Epithelial cell of proximal tubule (primary cell): ENCODE measurements at places on chromosomes 11 and 22.

DNA sequence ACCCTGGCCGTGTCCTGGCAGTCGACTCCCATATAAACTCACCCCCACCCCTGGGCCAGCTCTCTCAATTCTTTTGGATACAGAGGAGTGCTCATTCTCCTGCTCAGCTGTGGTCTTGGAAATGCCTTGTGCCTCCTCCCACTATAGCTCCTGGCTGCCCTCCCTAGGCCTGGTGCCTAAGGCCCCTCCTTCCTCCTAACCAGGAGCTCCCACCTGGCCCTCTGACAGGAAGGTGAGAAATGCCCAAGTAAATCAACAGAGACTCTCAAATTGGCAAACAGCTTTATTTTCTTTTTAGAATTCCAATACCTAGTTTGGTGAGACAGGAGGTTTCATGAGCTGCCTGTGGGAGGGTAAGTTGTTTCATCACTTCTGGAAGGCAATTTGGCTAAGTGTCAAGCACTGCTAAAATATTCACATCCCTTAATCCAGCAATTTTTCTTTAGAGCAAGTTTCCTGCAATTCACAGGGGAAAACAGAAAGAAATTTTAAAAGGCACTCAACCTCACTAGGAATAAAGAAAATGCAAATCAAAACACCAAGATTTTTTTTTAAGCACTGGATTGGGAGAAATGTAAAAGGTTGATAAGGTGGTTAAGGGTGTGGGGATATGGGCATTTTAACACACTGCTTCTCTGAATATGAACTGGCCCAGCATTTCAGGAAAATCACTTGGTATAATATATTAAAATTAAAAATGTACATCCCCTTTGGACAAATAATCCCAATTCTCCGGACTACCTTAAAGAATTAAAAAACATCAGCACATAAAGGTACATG, 209.7 kb upstream of the ARHGAP20 start:
- DNase-seq, result no peak

DNA sequence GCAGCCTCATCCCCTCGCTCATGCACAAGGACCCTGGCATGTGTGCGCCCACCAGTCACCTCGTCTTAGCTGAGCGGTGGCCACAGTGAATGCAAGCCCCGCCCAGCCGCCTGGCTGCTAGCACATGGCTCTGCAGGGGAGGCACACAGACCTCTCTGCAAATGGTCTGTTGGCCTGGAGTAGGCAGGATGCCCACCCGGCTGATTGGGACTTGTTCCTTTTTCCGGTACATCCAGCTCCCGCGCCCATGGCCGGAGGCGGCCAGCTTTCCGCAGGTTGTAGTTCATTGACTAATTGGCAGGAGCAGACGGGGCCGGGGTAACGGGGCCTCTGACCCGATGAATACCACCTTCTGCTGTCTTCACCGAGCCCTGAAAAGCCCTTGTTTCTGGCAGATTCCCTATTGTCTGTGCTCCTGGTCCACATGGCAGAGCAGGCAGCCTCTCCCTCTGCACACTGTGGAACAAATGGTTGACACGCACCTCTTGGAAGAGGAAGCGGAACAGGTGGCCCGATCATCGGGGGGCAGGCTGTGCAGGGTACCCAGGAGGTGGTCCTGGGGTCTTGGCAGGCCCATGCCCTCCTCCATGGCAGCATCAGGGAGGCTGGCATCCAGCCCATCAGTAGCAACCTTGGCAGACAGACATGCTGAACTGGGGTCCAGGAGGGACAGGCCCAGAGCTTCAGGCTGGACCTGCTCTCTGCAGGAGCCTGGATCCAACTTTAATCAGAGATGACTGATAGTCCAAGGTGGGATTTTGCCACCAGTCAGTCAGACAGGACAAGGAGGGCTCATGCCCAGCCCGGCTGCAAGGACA, 1512.0 kb downstream of the BRD1 start:
- DNase-seq, result no peak

DNA sequence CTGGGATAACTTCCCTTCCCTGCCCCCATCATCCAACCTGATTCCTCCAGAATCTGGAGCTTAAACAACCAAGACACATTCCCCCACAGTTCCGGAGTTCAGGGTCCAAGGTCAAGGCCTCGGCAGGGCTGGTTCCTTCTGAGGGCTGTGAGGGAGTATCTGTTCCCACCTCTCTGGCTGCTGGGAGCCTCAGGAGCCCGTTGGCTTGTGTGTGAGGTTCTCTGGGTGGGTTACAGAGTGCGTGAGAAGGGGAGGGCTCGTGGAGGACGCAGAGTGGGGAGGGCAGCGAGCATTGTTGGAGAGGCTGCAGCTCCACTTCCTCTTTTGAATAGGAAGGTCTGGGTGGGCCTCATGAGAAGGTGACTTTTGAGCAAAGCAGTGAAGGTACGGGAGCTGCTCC, 8.5 kb downstream of the SERHL2 start:
- no peak for DNase-seq

DNA sequence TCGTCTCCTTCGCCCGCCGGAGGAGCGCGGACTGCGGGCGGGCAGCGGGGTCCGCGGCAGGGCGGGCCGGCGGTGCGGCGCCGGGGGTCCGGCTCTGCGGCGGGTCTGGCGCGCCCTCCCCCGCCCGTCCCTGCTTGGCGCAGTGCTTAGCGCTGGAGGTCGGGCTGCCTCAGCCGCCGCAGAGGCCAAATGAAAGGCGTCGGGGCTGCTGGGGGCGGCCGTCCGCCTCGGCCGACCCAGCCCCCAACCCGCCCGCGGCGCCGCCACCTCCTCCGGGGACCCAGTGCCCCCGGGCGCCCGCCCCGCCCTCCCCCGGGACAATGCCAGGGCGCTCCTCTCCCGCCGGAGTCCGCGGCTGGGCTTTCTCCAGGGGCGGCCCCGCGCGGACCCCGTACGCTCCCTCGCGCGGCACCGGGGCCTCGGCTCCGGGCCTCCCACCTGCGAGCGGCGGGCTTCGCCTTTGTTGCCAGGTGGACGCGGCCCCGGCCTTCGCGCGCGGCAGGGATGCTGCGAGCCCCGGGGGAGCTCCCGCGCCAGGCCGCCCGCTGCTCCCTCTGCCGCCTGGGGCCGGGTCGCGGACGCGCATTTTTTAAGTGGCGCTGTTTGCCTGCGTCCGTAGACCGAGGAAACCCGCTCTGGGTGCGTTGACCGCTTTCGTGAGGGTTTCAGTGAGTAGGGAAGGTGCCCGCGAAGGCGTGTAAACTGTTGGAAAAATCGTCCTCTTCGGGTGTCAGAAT, 583 bp downstream of the APLP2 start:
- no peak for DNase-seq

DNA sequence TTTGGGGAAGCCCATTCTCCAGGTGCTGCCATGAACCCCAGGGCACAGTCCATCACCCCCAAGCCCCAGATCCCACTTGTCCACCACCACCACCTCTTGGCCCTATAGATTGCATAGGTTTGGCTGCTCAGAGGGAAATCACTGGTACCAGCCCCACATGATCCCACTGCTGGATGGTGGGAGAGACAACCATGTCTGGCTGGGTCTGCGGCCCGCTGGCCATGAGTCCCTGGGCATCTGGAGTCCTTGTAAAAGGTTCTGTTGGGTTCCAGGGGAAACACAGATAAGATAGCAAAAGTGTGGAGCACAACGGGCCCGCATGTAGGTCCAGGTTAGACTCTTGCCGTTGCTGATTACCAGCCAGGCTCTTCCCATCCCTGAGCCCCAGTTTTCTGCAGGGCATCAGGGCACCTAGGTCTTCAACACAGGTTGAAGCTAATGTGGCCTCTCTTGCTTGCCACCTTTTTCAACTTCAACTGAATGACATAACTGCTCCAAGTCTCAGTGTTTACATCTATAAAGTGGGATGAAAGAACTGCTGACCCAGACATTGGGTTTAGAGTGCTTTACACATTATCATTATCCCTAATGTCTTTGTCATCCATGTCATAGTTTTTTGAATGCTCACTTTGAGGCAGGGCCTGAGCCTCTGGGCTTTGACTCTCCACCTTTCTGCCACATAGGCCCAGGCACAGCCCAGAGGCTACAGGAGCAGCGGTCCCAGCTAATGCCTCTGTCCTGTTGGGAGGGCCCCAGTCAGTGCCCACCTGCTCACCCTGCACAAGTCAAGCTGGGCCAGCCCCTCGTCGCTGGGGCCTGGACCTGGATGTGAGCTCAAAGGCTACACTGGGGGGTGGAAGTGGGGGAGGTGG, 1.0 kb upstream of the TANGO2 start:
- DNase-seq, result no peak
